ENCODE measurements at places on chromosomes 3 and 15. TPM values are rescaled to one million over a fixed set of nuclear protein-coding genes. Genes with fewer than 3 reads are reported as not detected.

The ISL2 gene
- total RNA-seq, result 2.9 TPM

The MST1R gene
- 6.1 TPM for total RNA-seq

The LDHAL6B gene
- not detected for total RNA-seq

The REC114 gene
- total RNA-seq, result not detected

The HIGD2B gene
- total RNA-seq, result not detected

The LRIG1 gene
- total RNA-seq, result 6.3 TPM
